NCI-H774 (cell line): ENCODE measurements at places on chromosomes 6 and 20.

- DNase-seq = no peak
Observed at GRCh38 chr6:9404351-9405146, 969.2 kb upstream of the SLC35B3 start.

GRCh38 chr6:3326981-3327380 lies 68.2 kb downstream of the PSMG4 start:
- no peak for DNase-seq

- peak; percentile 72 for DNase-seq
Observed at GRCh38 chr6:157020881-157021343, 243.7 kb downstream of the ARID1B start.

GRCh38 chr20:57398901-57399535 lies 7.8 kb downstream of the RBM38 start:
- DNase-seq = no peak

DNA sequence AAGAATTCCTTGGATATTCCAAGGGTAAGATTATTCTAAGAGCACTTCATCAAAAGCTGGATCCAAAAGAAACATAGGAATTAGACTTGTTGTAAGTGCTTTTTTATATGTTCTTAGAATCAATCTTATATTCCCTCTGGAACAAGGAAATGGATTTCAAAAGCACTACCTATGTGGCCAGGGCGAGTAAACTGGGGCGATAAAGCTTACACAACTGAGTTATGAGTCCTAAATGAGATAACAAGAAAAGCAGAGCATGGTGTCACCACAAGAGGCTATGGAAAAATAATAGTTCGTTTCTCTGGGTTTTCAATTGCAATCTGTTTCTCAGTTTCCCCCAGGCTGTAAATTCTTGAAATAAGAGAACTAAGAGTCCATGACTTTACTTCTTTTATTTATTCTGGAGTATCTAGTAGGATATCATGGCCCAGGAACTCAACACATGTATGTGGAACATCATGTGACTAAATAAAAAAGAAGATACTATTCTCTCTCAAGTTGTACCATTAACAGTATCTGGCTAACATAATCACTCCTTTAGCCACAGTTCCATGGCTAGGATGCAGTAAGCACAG lies 51.5 kb downstream of the NUDT3 start:
- no peak for DNase-seq

DNA sequence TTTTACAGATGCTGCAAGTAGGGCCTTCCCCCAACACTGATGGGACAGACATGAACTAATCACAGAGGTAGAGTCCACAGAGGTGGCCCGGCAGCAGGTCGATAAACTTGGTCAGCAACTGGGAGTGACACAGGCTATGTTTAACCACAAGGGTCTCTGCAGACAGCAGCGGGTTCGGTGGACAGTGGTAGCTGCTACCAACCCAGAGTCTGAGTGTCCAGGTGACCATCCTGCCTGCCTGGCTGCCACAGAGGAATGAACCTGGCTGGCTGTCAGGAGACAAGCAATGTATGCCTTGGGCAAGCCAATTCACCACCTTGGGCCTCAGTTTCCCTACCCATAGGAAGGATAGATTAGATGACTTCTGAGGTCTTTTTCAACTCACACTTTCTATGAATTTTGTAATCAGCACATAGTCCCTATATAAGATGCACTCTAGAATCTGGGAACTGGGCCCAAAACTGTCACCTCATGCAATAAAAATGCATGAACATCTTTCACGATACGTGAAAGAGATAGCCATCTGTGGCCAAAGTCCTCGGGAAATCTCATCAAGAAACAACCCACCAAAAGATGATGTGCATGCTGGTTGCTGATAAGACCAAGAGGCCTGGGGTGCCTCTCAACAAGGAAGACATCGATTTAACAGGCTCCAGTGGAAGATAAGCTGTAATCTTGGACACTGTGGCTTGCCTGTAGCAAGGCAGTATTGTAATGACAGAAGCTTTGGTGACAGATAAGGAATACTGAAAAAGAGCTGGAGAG lies 30.5 kb downstream of the MDGA1 start:
- DNase-seq = no peak

GRCh38 chr6:167933290-167933689 lies 64.2 kb upstream of the KIF25 start:
- no peak for DNase-seq

GRCh38 chr6:144335311-144335861 lies 50.3 kb downstream of the UTRN start:
- DNase-seq = no peak

- no peak for DNase-seq
Observed at GRCh38 chr6:26092443-26092842, 5.2 kb downstream of the HFE start.

GRCh38 chr6:38552121-38552520 lies 87.6 kb downstream of the BTBD9 start:
- DNase-seq = no peak

- DNase-seq = no peak
Observed at GRCh38 chr6:102895683-102896082, 1502.2 kb downstream of the GRIK2 start.

DNA sequence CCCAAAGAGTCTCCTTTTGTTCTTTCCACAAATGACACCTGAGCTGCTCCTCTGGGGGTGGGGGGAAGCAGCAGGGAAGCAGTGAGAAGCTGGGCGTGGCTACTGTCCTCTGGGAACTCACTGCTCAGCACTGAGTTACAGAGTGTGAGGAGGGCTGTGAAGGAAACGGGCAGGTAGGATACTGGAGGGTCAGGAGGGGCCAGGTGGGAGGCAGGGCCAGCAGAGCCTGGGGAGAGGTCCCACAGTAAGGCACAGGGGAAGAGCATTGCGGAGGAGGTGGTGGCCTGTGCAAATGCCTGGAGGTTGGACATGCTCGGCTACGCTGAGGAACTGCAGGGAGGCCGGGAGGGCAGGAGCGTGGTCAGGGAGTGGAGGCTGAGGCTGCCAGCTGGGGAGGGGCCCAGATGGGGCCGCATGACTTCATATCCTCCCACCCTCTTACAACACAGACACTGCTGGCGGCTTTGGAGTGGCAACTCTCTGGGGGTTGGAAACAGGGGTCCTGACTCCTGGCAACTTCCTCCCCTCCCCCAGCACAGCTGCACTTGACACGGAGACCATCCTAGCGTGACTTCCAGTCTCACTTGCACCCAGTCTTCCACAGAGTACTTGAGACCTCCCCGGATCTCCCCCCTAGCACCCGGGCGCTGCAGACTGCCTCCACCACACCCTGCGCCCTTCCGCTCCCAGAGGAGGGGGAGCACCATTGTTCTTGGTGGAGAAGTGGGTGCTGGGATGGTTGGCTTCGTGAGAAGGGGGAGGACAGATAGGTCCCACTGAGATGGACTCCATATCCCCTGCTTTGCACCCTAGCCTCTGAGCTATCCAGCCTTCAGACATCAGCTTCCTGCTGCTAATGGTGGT lies 34.2 kb downstream of the RBM38 start:
- no peak for DNase-seq
